Stimulated activated CD8-positive, alpha-beta memory T cell treated with anti-CD3 and anti-CD28 coated beads, Interleukin-15, amount 100 ng/mL, for 48 hours (primary cell): ENCODE measurements at places on chromosomes 16 and 17.

- no peak for DNase-seq
Measured at GRCh38 chr17:81854974-81855774, 5.2 kb downstream of the P4HB start.

GRCh38 chr17:50430821-50431618 lies 5.0 kb downstream of the ACSF2 start:
- DNase-seq, result no peak

- DNase-seq, result no peak
Measured at GRCh38 chr17:57724026-57724728, 20.9 kb downstream of the CCDC182 start.

GRCh38 chr16:31877876-31878642 lies 4.5 kb downstream of the ZNF267 start:
- no peak for DNase-seq

DNA sequence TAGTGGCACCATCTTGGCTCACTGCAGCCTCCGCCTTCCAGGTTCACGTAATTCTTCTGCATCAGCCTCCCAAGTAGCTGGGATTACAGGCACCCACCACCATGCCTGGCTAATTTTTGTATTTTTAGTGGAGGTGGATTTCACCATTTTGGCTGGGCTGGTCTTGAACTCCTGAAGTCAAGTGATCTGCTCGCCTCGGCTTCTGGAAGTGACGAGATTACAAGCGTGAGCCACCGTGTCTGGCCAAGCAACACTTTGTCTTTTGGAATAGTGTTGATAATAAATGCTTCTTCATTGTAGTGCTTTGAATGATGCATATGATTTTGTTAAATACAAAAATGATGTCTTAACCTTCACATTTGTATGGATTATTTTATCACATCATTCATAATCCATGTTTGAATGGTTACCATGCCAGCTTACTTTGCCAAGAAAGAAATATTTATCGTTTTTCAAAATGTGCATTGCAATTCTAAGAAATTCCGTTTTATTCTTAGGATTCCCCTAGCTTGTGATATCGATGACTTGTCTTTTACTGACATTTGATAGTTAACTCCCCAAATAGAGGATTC lies 29.1 kb downstream of the USP10 start:
- DNase-seq, result no peak

DNA sequence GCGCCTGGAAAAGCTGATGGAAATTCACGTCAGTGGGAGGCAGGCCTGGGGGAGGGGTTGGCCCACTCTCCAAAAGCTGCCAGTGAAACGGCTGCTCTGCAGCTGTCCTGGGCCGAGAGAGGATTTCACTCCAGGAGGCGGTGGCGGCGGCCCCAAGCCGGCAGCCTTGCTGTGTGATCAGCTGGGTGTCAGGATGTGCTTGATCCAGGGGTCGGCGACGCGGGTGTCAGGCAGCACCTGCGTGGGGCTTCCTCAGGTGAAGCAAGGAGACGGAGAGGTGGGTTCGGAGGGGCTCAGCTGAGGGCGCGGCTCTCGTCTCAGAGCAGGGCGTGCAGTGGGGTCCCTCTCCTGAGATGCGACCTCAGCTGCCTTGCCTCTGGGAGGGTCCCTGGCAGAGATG lies 7.0 kb downstream of the CBFA2T3 start:
- DNase-seq, result no peak
